SW480 (cell line): ENCODE measurements at places on chromosomes 5 and 9.

DNA sequence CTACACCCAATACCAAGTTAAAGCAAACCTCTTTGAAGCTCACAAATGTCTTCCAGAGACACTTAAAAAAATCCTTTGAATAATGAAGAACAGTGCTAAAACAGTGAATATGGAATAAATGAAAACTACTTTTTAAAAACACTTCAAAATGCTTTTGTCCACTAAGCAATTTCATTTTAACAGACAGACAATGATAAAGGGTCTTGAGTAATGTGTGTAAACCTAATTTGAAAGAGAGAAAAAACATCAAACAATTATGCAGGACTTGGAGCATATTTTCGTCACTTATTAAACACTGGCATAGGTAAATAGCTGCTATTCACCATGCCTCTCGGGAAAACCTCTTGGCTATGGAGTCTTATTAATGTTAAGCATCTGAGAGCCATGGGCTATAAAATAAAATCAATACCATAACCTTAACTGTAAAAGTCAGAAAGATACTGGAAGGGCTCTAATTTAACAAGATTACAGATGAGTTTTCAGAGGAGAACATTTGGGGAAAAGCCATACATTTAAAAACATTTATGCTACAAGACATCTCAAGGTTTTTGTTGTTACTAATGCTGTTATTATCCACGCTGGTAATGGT is 177.8 kb downstream of the NFIB start:
- no peak for DNase-seq

DNA sequence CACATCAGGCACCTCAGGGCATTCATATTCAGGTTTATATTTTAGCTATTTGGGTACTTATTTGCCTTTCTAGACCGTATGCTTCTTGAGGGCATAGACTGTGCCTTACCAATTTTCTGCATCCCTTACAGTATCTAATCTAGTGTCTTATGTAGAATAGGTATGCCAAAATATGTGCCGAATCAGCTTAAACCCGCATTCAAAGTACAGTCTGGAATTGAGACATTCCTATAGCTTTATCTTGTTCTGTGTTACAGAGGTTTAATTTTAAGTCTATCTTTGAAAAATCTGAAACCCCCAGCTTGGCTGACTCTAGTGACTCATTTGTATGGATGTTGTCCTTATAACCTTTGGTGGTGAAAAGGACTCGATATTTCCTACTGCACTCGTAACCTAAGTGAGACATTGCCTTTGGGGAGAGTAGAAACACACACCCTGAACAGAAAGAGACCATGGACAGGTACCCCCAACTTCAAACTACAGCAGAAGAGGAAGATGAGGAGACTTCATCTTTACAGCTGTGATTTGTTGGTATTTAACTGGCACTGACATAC is 27.0 kb upstream of the TMOD1 start:
- DNase-seq: no peak

GRCh38 chr9:97468658-97469448 is 32.6 kb upstream of the TMOD1 start:
- DNase-seq: peak; percentile 69

- DNase-seq: no peak
Observed at GRCh38 chr5:28468166-28468565, 1429.8 kb upstream of the CDH9 start.

- DNase-seq: no peak
Observed at GRCh38 chr5:24161559-24161958, 483.2 kb downstream of the CDH10 start.

DNA sequence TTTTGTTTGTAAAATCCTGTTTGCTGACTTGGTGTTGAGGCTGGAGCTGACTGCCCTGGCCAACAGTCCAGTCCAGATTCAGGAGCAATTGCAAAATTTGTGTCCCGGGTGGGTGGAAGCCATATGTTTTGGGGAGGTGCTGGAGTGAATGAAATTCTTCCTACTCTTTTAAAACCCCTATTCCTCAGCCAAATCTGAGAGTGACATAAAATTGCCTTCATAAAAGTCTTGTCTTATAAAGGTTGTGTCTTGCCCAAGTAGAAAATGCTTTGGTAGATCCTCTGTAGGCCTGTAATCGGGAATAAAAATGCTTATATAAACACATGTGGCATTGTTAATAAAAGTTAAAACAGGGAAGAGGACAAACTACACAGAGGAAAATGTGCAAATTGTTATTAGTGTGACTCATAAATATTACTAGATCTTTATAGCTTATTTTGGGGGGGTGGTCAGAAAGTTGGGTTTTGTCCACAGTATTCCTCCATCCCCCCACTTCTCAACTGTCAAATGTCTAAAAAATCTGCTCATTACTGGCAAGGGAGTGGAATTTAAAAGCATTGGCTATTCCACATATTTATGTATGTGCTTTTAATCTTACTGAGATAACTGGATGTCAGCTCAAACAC is 45.6 kb downstream of the NNT start:
- no peak for DNase-seq

DNA sequence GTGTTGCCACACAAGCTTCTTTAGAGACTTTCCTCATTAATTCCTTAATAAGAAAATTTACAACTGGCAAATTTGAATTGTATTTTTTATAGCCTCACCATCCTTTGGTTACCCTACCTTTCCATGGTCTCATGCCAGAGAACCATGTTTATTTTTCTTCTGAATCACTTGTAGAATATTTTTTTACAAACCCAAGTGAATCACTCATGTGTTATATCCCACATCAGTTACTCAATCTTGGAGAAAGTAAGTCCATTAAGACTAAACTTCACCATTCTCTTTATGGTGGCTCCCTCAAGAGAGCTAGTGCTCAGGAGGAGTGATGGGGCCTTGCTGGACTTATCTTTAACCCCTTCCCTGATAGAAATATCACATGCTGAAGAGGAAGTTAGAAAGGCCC is 128.9 kb downstream of the SUSD1 start:
- no peak for DNase-seq

- no peak for DNase-seq
Observed at GRCh38 chr5:157961176-157961575, 102.2 kb upstream of the CLINT1 start.

GRCh38 chr5:73921741-73922140 is 295.7 kb downstream of the ARHGEF28 start:
- DNase-seq: no peak

DNA sequence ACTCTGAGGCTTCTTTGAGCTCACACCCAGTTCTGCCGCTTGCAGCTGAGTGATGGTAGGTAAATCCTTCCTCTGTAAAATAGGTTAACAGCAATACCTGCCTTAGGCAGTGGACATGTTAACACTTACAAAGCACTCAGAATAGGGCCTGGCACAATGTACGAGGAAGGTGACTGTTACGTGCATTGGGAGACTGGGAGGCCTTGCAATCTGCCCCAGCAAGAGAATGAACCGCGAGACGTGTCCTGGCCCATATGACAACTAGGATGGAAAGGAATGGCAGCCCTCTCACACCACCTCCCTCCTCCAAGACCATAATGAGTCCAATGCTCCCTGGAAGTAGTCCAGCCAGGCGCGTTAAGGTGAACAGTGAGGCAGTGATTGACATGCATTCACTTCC is 23.1 kb upstream of the AKNA start:
- DNase-seq: no peak

DNA sequence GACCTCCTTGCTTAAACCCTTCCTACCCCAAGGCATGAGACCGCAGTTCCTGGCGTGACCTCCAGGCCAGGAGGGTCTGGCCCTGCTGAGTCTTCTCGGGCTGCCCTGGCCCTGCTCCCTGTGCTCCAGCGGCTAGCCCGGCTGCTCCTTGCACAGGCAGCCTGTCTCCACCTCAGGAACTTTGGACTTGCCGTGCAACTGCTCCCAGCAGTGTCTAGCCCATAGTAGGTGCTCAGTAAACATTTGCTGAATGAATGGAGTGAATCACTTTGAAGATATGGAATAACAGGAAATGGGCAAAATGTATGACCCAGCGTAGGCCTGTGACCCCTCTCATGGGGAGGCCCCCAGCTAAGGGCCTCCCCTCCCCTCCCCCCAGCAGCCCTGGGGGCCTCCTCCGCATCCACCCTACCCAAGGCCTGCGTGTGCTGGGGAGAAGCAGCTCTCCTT is 127.1 kb downstream of the ZNF354C start:
- DNase-seq: no peak
